ENCODE measurements at places on chromosomes 4 and X.

DNA sequence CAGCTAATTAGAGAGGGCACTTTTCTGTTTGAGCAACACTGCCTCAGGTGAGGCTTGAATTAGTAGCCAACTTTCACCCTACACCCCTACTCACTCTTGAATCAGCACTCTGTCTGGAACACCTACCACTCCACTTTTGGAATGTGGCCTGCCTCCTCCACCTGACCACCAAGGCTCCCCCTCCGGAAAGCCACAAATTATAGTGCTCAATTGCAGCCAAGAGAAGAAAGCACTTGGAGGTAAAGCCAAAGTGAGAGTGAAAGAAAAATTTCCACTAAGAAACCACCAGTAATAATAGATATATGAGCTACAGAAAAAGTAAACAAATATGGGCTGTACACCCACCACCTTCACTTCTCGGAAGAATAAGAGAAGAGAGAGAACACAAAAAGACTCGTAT lies 41.1 kb downstream of the PPP3CA start:
- no peak for DNase-seq

- DNase-seq, result no peak
These were observed 34.5 kb downstream of the SPINK2 start for GRCh38 chr4:56786955-56787354.

GRCh38 chr4:8904666-8905065 lies 33.0 kb upstream of the HMX1 start:
- no peak for DNase-seq

DNA sequence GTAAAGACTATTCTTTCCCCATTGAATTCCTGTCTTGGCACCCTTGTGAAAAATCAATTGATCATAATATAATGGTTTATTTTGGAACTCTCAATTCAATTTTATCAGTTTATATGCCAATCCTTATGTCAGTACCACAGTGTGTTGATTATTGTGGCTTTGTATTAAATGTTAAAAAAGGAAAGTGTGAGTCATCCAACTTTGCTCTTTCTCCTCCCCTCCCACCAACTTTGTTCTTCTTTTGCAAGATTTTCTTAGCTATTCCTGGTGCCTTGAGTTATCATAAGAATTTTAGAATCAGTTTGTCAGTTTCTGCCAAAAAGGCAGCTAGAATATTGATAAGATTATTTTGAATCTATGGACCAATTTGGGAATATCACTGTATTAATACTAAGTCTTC lies 11.2 kb upstream of the RNF175 start:
- no peak for DNase-seq

GRCh38 chr4:185346975-185347601 lies 48.6 kb downstream of the LRP2BP start:
- DNase-seq, result no peak

DNA sequence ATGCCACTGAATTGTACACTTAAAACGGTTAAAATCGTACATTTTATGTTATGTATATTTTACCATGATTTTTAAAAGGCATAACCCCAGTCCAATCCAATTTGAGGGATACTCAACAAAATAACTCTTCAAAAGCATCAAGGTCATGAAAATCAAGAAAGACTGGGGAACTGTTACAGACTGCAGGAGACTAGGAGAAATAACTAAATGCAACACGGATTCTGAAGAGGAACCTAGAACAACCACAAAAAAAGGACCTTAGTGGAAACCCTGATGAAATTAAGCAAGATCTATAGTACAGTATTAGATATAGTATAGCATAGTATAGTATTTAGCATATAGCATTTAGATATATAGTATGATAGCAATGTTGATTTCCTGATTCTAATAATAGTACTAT lies 26.8 kb downstream of the SH3KBP1 start:
- DNase-seq, result peak; percentile 50

- no peak for DNase-seq
These were observed 549.1 kb upstream of the BOD1L1 start for GRCh38 chr4:14176613-14177012.

DNA sequence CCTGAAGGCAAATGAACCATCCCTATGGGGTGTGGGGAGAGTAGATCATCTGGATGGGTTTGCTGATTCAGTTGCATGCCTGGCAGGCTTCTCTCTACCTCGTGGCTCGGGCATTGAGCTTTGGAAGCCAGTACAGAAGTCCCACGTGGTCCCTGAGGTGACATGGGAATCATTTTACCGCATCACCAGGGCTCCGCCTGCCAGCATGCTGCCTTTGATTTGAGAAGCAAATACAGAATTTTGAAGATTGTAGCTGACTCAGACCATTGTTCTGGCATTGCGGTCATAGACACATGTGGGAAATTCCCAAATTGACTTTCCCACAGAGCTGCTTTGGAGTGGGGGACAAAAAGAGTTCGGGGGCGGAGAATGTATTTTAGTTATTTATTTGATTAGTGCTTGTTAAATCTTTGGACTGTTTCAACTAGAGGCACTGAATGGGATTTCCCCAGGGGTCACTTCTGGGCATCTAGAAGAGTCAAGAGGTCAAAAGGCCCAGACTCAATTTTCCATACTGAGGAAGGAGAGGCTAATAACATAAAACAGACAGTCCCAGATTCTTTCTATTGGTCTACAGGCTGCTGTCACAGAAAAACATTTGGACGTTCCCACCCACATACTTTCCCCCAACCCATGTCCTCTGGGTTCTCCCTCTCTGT lies 79.3 kb downstream of the NHSL2 start:
- no peak for DNase-seq

- DNase-seq, result no peak
These were observed 166.9 kb upstream of the PCDH10 start for GRCh38 chr4:132982151-132982550.

DNA sequence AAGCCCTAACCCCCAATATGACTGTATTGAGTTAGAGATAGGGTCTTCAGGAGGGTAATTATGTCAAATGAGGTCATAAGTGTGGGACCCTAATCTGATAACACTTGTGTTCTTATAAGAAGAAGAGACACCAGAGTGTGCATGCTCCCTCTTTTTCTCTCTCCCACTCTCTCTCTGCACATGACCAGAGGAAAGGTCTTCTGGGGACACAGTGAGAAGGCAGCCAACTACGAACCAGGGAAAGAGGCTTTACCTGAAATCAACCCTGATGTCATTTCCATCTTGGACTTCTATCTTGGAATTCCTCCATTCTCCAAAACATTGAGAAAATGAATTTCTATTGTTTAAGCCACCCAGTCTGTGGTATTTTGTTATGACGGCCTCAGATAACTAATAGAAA lies 97.2 kb upstream of the MAD2L1 start:
- DNase-seq, result no peak

DNA sequence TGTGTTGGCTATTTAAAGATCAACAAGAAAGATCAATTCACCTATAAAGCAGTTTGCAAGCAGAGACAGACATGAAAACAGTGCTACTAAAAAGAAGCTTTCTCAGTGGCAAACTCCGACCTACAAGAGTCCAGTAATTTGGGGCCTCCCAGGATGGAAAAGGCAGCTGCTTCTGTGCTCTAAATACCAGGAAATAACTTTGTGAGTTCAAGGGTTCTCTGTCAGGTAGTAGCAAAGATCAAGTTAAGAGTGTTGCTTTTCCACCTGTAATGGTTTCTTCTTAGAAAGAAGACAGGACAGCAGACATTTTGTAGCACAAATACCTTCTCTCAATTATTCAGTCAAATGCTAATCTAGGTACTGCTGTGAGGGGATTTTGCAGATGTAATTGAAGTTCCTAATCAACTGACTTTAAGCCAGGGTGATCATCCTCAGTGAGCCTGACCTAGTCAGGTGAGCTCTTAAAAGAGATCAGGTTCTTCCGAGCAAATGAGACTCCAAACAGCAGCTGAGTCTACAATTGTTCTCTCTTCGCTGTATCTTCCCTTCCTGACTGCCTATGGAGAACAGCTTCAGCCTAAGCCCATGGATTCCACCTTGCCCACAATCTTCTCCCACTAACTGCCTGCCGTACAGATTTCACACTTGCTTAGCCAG lies 13.5 kb downstream of the ANKRD17 start:
- DNase-seq, result no peak

GRCh38 chrX:118126286-118126685 lies 9.7 kb upstream of the KLHL13 start:
- DNase-seq, result peak; percentile 5

DNA sequence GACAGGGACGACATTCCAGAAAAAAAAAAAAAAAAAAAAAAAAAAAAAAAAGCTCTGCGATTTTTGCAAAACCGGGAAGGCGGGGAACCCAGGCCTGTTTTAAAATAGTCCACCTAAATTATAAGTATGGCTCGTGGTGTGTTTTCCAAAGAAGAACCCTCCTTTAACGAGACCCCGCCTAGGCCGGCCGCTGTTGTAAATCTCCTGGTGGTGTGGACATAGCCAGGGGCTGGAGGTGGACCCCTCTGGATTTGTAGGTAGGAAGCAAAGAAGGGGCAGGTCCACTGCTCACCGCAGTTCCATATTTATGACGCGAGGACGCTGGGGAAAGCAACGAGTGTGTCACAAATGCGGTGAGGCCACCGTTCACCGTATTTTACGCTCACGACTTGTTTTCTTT lies 94.0 kb upstream of the SHOX start:
- no peak for DNase-seq

GRCh38 chr4:53529025-53529424 lies 62.3 kb downstream of the LNX1 start:
- DNase-seq, result no peak

GRCh38 chr4:167100120-167100519 lies 134.2 kb downstream of the SPOCK3 start:
- no peak for DNase-seq

DNA sequence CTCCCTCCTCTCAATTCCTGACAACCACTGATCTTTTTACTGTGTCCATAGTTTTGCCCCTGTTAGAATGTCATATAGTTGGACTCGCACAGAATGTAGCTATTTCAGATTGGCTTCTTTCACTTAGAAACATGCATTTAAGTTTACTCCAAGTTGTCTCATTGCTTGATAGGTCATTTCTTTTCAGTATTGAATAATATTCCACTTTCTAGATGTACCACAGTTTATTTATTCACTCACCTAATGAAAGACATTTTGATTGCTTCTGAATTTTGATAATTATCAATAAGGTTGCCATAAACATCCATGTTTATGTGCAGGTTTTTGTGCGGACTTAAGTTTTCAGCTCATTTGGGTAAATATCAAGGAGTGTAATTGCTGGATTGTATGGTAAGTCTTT lies 38.5 kb downstream of the SLC9B1 start:
- no peak for DNase-seq

GRCh38 chrX:130413415-130413814 lies 11.6 kb downstream of the RBMX2 start:
- DNase-seq, result peak; percentile 73

DNA sequence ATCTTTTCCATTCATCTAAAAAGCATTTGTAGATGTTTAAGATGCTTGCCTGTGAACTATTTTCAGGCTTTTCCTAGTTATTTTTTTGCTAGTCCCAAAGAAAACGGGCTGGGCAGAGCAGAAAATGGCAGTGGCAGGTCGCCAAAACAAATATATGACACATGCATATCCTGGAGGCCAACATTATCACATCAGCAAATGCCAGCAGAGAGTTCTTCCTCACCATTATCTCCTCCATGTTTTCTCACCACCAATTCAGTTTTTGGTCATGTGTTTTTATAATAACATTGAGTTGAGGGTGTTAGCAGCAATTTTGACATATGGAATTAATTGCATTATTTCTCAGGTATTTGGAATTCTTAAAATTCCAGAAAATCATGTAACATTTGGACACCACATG lies 97.9 kb upstream of the EOLA2 start:
- DNase-seq, result no peak

GRCh38 chrX:109475174-109475891 lies 6.6 kb downstream of the GUCY2F start:
- peak; percentile 10 for DNase-seq

DNA sequence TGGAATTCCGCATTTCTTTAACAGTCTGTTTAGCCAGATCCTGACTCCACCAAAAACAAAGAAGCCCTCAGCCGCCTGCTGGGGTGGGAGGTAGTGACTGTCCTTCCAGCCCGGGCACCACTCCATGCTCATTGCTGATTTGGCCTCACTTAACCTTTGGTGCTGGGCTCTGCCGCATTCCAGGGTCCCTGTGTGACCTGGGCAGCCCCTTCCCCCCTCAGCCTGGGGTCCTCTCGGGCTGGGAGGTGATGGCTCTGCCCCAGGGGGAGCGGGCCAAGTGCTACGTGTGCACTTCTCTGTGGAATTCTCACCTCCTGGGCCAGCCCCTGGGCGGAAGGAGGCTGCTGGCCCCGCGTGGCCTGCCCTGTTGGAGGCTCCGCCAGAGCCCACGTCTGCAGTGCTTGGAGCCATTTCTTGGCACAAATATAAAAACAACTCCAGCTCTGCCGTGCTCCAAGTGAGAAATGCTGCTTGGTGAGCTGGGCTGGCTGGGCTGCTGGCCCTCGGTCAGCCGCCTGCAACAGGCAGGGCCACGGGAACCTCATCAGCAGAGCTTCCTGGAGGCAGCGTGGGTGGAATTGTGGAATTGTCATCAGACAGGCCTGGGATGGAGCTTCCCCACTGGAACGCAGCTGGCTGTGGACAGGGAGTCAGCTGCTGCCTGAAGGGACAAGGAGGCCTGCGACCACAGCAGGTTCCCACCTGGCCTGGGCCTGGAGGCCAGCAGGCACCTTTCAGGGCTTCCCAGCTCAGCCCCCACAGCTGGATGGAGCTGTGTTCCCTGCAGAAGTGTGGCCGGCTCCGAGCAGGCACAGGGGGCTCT lies 66.0 kb downstream of the TRMT44 start:
- DNase-seq, result no peak

- no peak for DNase-seq
These were observed 34.8 kb downstream of the SMPX start for GRCh38 chrX:21723084-21723483.

DNA sequence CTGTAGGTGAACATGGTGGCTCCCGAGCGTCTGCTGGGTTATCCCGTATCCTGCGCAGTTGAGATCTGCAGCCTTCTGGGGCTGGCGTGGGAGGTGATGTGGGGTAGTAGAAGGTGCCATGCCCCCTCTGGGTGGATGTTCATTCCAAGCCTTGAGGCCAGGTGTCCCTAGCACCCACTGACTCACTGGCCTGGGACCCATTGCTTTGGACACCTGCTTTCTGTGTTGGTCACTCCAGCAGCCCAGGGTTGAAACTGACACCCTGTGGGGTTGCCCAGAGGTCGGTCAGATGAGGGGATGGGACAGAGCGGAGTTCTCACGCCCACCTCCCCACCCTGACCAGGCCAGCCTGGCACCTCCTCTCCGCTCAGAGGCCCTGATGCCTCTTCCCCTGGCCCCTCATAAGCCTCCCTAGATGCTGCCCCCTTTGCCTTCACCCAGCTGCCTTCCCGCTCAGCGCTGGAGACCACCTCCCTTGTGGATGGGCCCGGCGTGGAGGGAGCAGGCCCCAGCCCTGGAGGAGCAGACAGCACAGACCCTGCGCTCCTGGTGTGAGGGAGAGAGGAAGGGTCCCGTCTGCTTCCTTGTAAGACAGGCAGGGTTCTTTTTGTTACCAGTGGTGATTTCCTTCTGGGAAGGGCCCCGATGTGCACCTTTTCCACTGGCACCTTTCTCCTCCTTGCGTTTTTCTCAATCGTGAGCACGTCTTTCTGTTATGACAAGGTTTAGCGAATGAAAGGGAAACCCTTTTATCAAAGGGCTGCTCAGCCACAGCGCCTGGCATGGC lies 2.0 kb downstream of the DOK7 start:
- no peak for DNase-seq

GRCh38 chrX:22758807-22759481 lies 240.8 kb upstream of the DDX53 start:
- no peak for DNase-seq
